ENCODE measurements at places on chromosomes 12 and 14. TPM values are rescaled to one million over a fixed set of nuclear protein-coding genes. Genes with fewer than 3 reads are reported as not detected.

The TPH2 gene
- not detected for total RNA-seq

The CACNB3 gene
- 34.0 TPM for total RNA-seq

The FAM181A gene
- not detected for total RNA-seq

The TOMM20L gene
- not detected for total RNA-seq

The BAZ1A gene
- total RNA-seq: 29.5 TPM

The METTL17 gene
- total RNA-seq: 71.9 TPM

The IGF1 gene
- total RNA-seq: not detected

The VWF gene
- 0.28 TPM for total RNA-seq

The MYO1H gene
- not detected for total RNA-seq

The DAO gene
- not detected for total RNA-seq

The SERPINA10 gene
- total RNA-seq: not detected

The MYF5 gene
- not detected for total RNA-seq

The ART4 gene
- total RNA-seq: not detected

The HDAC7 gene
- 64.7 TPM for total RNA-seq

The SAMD4A gene
- 7.6 TPM for total RNA-seq

The TMEM229B gene
- total RNA-seq: 0.20 TPM

The LRP10 gene
- total RNA-seq: 84.0 TPM

The PIWIL1 gene
- total RNA-seq: not detected

The NOXRED1 gene
- total RNA-seq: not detected

The OAS1 gene
- total RNA-seq: 68.6 TPM

The TAS2R30 gene
- not detected for total RNA-seq

The NIN gene
- 17.5 TPM for total RNA-seq

The PCED1B gene
- total RNA-seq: 27.6 TPM

The LRIG3 gene
- 5.1 TPM for total RNA-seq

The PRH2 gene
- not detected for total RNA-seq

The RAD9B gene
- 0.13 TPM for total RNA-seq

The KLRF1 gene
- total RNA-seq: not detected

The VSIG10 gene
- total RNA-seq: 17.6 TPM

The A2ML1 gene
- not detected for total RNA-seq

The MYF6 gene
- total RNA-seq: not detected

The KRT77 gene
- not detected for total RNA-seq

The OR6C74 gene
- total RNA-seq: not detected

The HCAR2 gene
- not detected for total RNA-seq

The C12orf42 gene
- 0.26 TPM for total RNA-seq

Measured in A549 treated with ZK216348 at 1 μM for 4 hours (cell line).